Stimulated activated CD4-positive, alpha-beta T cell treated with anti-CD3 and anti-CD28 coated beads, Interleukin-2, amount 100 ng/mL, for 48 hours (primary cell): ENCODE measurements at places on chromosomes 16 and 17.

DNA sequence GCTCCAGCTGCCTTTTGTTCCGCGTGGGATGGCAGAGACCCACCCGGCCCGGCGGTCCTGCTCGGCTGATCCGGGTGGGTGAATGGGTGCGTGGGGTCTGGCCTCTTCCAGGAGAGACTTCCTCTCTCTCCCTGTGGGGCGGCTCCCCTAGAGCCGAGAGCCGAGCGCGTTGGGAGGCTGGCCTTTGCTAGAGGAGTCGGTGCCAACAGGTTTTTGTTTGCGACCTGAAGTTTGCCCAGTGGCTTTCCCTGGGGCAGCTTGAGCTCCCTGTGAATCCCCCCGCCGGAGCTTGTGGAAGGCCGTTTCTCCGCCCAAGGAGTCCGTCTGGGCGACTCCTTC, 970 bp downstream of the EPN2 start:
- no peak for DNase-seq

DNA sequence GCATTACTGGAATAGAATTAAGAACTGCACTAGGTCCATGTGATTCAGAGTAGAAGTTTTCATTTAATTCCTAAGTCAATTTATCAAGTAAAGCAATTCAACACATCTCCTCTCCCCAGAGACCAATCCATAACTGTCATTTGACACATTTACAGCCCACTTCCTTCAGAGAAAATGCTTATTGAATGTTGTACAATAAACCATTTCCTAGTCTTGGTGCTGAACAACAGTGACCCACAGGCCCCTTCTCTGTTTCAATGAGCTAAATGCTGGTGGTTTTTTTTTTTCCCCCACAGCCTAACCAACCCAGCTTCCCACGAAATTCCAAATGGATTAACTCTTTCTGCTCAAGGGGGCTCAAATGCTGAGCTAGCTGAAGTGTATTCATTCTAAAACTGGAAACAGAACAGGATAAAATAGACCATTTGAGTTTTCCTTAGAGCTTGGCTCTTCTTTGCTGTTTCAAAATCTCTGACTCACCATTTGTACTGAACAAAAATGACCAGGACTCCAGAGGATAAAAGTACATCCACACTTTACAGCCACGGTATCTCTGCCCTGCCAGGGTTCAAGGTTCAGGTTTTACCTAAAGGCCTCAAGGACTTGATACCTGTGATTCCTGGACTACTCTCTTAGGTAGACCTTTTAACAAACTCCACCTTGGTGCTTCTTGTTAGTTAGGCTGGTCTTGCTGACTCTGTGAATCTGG, 62.3 kb downstream of the TMEM100 start:
- DNase-seq = no peak

DNA sequence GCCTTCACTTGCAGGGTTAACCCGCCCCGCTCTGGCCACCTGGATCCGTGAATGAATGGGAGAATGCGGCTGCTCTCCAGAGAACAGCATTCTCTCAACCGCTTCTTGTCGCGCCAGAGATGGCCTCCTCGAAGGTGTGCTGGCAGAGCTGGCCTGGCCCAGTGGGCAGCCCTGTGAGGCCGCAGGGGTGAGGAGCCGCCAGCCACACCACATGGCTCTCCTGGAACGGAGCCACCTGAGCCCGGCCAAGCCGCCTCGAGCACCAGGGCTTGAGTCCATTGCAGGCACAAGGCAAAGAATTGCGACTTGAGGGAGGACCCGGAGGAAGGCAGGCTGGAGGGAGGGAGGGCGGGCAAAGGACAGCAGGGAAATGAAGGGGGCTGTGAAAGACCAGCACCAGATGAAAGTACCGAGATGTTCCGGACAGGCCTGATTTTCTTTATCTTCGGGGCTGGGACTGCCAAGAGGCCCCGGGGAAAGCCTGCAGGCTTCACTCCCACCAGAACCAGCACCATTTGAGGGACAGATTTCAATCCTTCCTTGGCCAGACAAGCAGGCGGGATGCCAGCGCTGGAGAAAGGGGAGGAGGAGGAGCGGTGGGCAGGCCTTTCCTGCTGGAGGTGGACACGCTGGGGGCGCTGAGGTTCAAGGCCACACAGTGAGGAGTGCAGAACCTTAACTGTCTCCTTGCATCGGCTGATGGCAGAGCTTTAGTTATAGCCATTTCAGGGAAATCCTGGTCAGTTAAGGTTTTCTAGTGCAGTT, 69.4 kb downstream of the MRC2 start:
- DNase-seq = no peak

DNA sequence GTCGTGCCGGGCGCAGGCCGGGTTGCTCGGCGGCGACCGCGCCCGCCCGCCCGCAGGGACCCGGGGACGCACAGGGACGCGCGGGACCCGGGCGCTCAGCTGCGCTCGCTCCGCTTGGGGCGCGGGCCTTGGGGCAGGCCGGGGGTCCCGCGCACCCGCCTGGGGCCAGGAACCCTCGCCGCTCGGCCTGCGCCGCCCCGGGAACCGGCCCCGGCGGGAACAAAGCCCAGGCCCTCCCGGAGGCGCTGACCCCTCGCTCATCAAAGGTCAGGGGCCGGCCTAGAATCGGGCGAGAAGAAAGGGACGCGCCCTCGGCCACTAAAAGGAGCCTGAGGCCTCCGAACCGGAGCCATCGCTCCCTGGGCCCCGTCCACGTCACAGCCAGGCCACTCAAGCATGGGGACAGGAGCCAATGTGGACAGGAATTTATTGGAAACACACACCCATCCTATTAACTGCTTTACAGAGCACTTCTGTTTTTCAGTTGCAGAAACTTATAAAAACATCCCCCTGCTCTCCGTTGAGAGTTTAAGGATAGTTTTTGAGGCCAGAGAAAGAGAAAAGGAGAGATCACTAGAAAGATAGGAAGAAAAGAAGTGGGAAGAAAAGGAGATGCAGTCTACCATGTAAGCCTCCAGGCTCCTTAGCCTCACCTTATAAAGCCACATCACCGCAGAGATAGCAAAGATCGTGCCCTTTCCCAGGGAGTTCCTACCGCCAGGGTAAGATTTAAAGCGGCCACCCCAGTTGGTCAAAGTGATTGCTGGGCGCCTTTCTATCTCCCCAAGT, 558 bp upstream of the ZFHX3 start:
- no peak for DNase-seq

DNA sequence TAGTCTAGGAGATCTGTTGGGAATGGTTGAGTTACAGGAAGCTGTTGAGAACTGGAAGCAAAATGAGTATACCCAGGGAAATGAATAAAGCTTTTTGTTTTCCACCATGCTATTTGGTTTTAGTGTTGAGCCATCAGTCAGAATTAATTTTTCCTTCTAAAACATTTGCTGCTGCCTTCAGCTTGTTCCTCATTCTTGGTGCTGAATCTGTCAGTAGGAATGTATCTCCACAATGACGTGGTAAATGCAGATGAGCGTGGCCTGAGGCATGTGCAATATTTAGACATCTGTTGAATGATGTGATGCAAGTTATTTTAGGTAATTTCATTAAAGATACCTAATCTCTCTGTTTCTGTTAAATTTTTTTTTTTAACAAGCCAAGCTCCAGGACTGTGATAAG, 10.9 kb downstream of the HAPSTR1 start:
- no peak for DNase-seq

- no peak for DNase-seq
Measured at GRCh38 chr17:19464031-19465026, 53.3 kb downstream of the RNF112 start.

DNA sequence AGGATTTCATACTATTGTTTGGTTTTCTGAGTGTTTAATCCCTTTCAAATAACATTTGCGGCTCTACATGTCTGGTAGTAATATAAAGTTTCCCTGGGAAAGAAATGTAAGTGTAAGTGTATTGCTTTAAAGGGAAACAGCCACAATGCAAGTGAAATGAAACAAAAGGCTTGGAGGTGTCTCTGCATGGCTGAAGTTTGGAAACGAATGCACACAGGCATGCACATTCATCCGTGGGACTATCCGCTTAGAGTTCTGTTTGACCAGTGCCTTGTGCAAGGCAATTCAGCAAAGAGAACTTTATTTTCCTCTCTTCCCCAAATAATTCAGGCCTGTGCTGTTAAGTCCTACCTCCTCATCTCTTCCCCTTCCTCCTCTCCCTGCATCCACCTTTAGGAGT, 56.1 kb upstream of the MRTFB start:
- no peak for DNase-seq

GRCh38 chr17:28346746-28347246, 10.5 kb downstream of the POLDIP2 start:
- no peak for DNase-seq

DNA sequence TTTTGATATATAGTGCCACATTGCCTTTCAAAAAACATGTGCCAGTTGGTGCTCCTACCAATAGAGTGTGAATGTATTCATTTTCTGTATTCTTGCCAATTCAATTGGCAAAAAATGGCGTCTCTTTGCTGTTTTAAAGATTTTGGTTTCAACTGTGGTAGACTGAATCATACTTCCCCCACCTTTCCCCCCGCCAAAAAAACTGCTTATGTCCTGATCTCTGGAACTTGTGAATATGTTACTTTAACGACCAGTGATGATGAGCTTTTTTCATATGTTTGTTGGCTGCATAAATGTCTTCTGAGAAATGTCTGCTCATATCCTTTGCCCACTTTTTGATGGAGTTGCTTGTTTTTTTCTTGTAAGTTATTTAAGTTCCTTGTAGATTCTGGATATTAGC, 325.1 kb upstream of the KCNJ16 start:
- no peak for DNase-seq

- DNase-seq = no peak
Measured at GRCh38 chr17:38464723-38465390, 36.6 kb downstream of the ARHGAP23 start.

DNA sequence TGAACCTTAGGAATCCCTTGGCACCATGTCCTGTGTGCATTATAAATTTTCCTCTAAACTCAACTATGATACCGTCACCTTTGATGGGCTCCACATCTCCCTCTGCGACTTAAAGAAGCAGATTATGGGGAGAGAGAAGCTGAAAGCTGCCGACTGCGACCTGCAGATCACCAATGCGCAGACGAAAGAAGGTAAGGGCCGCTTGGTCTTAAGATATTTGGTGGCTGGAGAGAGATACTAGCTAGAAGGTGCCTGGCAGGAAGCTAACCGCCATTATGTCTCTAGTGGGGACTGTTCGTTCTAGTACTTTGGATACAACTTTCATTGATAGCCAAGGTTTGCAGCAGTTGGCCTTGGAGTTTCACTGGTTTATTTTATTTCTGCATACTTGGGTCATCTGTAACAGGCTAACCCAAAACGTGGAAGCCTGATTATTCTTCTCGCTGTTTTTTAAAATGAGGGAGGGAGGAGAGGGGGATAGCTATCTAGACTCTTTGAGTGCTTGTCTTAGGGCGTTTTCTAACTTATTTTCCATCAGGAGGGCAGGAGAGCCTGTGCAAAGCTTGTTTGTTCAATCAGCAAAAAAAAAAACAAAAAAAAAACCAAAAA, 1.3 kb downstream of the RBBP6 start:
- DNase-seq = no peak

GRCh38 chr17:58913971-58914769, 158.5 kb downstream of the PPM1E start:
- DNase-seq = no peak

GRCh38 chr17:69643686-69644085, 229.2 kb downstream of the MAP2K6 start:
- no peak for DNase-seq

GRCh38 chr17:40320756-40321523, 12.0 kb downstream of the RARA start:
- no peak for DNase-seq
